ENCODE measurements at places on chromosomes 13 and 19.

GRCh38 chr19:17111766-17112165 lies 36.2 kb downstream of the MYO9B start:
- DNase-seq = no peak

DNA sequence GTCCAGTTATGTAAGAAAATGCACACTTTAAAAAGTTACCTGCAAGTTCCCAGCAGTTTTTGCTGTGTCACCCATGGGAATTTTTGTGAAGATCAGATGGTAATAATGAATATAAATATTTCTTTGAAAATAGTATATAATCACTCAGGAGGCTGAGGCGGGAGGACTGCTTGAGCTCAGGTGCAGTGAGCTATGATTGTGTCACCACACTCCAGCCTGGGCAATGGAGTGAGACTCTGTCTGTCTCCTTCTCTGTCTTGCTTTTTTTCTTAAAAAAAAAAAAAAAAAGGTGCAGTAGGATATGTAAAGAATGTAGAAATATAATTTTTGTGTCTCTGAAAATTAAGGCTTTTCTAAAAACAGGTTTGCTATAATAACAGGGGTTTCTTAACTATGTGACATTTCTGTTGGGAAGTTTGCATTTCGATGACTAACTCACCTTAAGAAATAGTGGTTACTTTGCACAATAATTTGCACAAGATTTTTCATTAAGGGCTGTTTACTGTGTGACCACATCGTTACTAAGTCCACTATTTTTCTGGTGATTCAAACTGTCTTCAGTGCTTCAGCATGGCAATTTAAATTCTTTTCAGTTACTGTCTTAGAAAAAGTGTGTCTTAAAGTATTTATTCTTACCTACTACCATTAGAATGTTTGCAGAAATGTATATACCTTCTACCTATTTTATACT lies 37.3 kb downstream of the DNAJC3 start:
- DNase-seq = no peak

DNA sequence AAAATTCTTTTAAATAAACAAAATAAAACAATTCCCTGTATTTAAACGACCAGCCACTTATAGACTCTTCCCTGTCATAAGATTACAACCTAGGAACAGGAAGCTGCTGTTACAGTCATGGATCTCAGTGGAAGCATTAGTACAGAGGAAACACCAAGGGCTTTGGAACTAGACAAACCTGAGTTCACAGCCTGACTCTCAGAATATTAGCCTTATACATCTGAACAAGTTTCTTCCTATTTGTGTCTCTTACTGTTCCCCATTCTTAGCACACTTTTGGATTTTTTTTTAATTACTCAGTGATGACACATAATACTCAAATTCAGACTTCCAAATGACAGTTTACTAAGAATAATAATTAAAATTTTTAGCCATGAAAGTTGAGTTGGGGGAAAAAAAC lies 46.1 kb downstream of the ZDHHC20 start:
- DNase-seq = no peak

DNA sequence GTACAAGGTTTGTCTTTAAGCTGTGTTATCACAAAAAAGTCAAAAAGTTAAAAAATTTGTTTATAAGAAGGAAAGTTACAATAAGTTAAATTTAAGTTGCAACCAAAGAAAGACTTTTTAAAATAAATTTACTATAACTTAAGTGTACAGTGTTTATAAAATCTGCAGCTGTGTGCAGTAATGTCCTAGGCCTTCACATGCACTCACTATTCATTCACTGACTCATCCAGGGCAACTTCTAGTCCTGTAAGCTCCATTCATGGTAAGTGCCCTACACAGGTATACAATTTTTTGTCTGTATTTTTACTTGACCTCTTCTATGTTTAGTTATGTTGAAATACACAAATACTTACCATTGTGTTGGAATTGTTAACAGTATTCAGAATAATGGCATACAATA lies 667.9 kb upstream of the SLITRK5 start:
- no peak for DNase-seq

DNA sequence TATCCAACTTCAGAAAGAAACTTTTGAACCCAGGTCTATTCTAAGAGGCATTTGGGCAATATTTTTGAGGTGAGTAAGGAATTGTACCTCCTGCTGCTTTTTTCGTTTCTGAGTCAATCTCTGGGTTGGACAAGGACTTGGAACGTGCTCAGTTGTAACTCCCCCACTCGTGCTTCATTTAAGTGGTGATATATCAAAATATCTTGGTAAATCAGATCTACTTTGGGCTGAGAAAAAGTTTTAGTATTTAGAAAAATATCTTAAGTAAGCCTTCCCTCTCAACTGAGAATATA lies 728.9 kb downstream of the EFNB2 start:
- DNase-seq = no peak

DNA sequence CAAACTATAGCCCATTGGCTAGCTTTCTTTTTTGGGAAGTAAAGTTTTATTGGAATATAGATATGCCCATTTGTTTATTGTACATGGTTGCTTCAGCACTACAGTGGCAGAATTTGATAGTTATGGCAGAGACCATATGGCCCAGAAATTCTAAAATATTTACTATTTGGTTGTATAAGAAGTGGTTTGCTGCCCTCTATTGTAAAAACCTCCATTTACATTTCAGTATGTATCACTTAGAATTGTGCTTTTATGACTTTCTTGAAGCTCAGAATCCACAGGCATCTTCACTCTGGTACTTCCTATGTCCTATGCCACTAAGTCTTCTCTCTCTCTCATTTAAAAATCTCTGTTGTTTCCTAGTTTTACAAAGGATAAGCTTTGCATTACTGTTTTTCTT lies 37.7 kb downstream of the DLEU7 start:
- DNase-seq = no peak

- DNase-seq = no peak
Observed at GRCh38 chr19:5023128-5023571, 54.2 kb downstream of the KDM4B start.

- DNase-seq = peak; percentile 31
Observed at GRCh38 chr19:10228920-10229319, 2.2 kb downstream of the S1PR2 start.

- DNase-seq = peak; percentile 72
Observed at GRCh38 chr19:52095172-52096014, at the start of gene ZNF841. Gene ZNF841, minus strand, starts transcription at chr19:52095765. Its CDS starts 10,964 bp downstream, at chr19:52084801.

- DNase-seq = no peak
Observed at GRCh38 chr13:67100730-67101129, 129.4 kb downstream of the PCDH9 start.

DNA sequence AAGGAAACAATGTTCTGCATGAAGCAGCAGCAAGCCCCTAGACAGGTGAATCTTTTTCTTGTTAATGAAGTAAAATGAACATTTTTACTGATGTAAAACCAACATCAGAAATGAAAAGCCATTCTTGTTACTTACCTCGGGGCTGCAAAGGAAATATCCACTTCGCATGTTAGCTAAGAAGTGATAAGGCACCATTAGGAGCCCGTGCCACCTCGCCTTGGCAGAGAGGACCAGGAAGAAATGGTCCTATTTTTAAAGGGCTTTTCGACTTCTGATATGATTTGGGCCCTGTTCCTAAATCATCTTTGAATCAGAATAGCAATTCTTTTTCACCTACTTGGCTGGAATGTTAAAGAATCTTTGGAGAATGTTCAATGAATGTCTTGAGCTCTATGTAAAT lies 183.2 kb downstream of the OXGR1 start:
- DNase-seq = no peak

GRCh38 chr19:10120538-10121189 lies 965 bp upstream of the EIF3G start:
- DNase-seq = no peak
